ENCODE measurements at places on chromosomes 6 and 20. TPM values are rescaled to one million over a fixed set of nuclear protein-coding genes. Genes with fewer than 3 reads are reported as not detected.

Gene NKX2-2
- total RNA-seq = 0.05 TPM

Gene SLC26A8
- total RNA-seq = 0.09 TPM

Gene ZBTB46
- total RNA-seq = 5.8 TPM

Gene CCN2
- total RNA-seq = 2.5 TPM

Gene SEL1L2
- total RNA-seq = not detected

Gene FHL5
- total RNA-seq = 0.19 TPM

GRCh38 chr6:167153521-167153959 is 4.2 kb downstream of the GPR31 start:
- no peak for DNase-seq
- no peaks in the 10 kb centered on the region for H3K4me1 ChIP-seq
- no peak overlapping the region for H3K4me3 ChIP-seq
- H3K36me3 ChIP-seq = no peaks in the 10 kb centered on the region
- peak overlapping the region; percentile 1 for H3K27ac ChIP-seq

DNA sequence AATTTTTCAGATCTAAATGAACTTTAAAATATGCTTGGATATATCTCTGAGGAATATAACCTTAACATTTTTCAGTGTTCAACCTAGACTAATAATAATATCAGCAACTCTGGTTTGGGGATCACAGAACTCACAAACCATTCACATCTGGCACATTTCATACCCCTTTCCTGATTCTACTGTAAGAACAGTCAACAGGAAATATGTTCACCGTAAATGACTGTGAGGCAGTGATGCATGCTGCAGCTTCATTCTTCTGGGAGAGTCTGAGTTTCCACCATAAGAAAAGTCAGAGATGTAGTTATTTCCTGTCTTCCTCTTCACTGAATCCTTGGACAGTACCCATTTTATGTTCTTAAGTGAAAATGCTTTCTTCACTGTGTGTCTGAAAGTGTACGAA is 134.2 kb upstream of the IFNGR1 start:
- H3K4me1 ChIP-seq = peaks cover 3% of the 10 kb centered on the region

DNA sequence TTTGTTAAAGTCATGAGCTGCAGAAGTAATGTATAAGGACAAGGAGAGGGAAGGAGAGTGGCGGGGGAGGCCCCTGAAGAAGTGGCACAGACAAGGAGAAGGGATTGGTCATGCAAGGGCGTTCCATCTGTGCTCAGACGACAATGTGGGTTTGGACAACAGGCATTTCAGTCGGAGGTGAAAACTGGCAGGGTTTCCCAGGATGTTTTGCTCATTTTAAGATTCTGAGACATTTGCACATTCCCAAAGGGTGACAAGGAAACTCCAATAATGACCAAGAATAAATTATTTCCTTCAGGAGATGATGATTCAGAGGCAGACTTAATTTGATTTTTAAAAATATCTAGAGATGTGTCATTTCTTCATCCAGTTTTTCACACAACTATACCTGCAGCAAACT is 181.8 kb downstream of the HIVEP2 start:
- H3K4me1 ChIP-seq = no peaks in the 10 kb centered on the region
- H3K27ac ChIP-seq = no peak overlapping the region
- peaks cover 75% of the 10 kb centered on the region for H3K36me3 ChIP-seq
- no peaks in the 10 kb centered on the region for H3K27me3 ChIP-seq
- no peak for DNase-seq

DNA sequence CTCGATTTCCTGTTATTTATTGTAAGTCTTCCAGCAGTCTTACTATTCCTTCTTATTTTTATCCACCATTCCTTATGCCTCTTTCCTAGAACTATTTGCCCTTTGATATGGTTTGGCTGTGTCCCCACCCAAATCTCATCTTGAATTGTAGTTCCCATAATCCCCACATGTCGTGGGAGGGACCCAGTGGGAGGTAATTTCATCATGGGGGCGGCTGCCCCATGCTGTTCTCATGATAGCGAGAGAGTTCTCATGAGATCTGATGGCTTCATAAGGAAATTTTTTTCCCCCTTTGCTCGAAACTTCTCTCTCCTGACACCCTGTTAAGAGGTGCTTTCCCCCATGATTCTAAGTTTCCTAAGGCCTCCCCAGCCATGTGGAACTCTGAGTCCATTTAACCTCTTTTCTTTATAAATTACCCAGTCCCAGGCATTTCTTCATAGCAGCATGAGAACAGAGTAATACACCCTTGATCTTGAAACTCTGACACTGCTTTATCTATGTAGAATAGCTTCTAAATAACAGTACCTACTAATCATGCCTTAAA is 48.8 kb downstream of the PLN start:
- no peaks in the 10 kb centered on the region for H3K4me1 ChIP-seq
- DNase-seq = no peak
- no peak overlapping the region for H3K27ac ChIP-seq

DNA sequence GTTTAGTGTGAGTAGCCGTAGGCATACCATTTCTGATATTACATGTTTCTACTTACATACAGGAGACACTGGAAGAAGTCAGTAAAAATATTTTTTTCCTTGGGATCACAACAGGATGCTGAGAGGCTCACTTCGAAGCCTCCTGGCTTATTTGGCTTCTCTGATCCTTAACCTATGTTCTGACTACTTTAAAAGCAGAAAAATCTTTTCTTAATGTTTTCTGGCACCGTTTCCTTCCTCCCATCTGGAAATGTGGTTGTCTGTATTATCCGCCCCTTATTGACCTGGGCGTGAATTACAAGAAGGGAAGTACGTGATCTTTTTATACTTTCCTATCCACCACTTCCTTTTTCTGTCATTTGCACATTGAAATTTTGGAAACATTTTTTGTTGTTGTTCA is 379.6 kb downstream of the COL12A1 start:
- DNase-seq = no peak
- H3K36me3 ChIP-seq = no peaks in the 10 kb centered on the region
- no peak overlapping the region for H3K27ac ChIP-seq
- no peak overlapping the region for H3K4me3 ChIP-seq

DNA sequence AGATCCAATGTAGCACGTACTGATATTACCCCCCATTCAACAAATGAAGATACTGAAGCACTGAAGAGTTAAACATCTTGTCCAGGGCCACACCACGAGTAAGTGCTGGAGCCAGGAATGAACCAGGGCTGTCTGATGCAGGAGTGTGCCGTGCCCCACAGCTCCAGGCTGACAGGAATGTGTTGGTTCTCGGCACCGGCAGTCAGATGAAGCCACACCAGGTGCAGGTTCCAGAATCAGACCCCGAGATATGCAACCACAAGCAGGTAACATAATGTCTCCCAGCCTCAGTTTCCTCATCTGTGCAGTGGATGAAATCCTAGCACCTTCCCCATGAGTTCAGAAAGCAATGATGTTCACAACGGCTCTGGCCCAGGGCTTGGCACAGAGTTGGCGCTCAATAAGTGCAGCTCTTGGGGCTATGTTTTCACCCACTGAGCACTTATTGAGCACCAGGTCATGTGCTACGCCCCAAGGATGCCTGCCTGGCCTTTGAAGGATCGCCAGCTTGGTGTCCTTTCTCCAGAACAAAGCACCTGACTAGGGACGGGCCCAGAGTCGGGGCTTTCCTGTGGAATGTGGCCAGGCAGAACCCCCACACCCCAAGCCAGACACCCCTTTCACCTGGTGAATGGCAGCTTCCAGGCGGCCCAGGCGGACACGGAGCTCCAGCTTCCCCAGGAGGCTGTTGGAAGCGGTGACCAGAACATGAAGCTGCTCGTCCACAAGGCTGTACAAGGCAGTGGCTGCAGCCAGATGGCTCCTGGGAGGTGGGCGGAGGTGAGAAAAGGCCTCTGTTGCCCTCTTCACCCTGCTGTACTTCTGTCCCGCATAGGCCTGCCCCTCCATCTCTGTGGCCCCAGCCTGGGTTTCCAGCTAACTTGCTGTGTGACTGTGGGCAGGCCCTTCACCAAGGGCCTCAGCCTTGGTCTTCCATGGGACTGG is 41.3 kb downstream of the KIAA1755 start:
- no peaks in the 10 kb centered on the region for H3K36me3 ChIP-seq
- no peaks in the 10 kb centered on the region for H3K27me3 ChIP-seq
- no peaks in the 10 kb centered on the region for H3K4me1 ChIP-seq
- DNase-seq = no peak
- no peak overlapping the region for H3K4me3 ChIP-seq

DNA sequence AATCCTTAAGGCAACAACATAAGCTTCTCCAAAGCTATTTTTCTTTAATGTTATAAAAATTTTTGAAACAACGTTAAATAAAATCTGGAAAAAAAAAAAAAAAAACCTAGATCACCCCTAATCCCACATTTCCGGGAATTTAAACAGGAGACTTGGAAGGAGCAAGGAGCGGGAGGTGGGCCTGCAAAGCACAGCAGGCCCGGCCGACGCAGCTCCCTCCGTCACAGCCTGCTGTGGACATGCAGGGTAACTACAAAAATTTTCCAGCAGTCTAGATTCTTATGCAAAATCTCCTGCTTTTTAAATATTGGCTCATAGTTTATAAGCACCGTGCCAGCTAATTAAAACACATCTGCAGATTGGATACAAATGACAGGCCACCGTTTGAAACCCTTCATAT is 23.5 kb downstream of the FOXF2 start:
- H3K4me3 ChIP-seq = no peak overlapping the region
- H3K36me3 ChIP-seq = no peaks in the 10 kb centered on the region
- H3K27me3 ChIP-seq = peaks cover 38% of the 10 kb centered on the region

DNA sequence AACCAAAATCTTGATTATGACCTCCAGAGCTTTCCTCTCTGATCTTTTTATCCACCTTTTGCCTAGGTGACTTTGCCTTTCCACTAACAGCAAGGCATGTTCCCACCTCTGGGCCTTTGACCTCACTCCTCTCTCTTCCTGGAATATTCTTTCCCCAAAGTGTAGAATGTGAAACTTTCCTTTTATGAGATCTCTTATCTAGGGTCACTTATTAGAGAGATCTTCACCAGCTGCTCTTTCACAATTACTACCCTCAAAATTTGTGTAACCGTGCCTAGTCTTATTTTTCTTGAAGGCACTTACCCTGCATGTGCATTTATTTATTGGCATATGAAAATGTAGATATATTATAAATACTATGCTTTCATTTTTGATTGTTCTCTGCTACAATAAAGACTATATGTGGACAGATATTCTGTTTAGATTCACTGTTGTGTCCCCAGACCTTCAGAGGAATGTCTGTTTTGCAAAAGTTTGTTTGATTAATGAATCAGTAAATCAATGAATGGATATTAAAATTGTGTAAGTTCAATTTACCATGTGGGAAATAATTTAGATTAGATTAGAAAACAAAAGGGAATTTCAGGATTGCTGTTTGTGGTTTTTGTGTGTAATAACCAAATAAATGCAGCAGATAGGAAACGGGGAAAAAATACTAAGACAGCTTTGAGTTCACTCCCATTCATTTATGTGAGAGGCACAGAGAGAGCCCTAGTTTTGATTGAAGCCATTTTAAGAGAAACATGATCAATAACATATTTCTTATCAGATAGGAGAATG is 207.0 kb downstream of the ADGB start:
- no peaks in the 10 kb centered on the region for H3K27me3 ChIP-seq
- no peak overlapping the region for H3K4me3 ChIP-seq
- H3K27ac ChIP-seq = no peak overlapping the region
- no peaks in the 10 kb centered on the region for H3K4me1 ChIP-seq
- H3K36me3 ChIP-seq = no peaks in the 10 kb centered on the region

DNA sequence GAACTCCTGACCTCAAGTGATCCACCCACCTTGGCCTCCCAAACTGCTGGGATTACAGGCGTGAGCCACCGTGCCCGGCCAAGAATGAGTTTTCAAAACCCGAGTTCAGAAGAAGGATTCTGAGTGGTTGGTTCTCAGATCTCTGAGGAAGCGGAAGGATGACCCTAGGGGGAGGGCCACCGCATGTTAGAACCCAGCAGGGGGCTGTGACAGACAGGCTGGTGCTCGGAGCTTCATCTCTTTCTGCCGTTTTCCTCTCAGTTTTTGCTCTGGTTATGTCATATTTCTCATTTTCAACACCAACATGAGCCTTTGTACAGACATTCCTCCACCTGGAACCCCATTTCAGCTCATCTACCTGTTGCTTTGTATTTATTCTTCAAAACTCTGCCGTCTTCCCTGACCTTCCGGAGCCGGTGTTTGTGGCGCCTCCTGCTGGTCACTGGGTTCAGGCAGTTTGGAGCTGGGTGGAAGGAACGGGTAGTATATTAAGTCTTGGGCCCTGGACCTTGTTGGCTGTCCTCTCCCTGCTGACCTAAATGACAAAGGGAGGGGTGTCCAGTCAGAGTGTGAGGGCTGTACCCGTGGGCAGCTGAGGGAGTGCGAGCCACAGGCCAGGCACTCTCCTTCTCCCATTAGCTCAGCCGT is at the start of gene DEFB123:
Gene DEFB123 (plus strand): TSS at position 621 of the 648 bp plus-strand sequence. CDS start 67 bp downstream, outside the sequence.
- H3K27ac ChIP-seq = no peak within 1 kb of the TSS
- no peak within 1 kb of the TSS for H3K4me3 ChIP-seq
- no peaks in the 10 kb centered on the region for H3K4me1 ChIP-seq
- no peaks in the 10 kb centered on the region for H3K27me3 ChIP-seq
- no peak for DNase-seq

DNA sequence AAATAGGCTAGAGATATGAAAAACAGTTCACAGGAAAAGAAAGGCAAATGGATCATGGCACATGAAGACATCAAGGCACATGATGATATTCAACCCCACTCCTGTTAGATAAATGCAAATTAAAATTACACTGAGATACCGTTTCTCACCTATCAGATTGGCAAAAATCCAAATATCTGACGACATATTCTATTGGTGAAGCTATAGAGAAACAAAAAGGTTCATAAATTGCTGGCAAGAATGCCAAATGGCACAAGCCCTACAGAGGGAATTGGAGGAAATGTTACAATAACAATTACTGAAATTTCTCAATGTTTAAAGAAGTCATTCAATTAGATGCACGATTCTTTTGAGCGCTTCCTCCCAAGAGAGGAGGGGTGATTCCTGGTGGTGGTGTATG is 45.3 kb upstream of the DSN1 start:
- H3K4me1 ChIP-seq = no peaks in the 10 kb centered on the region
- H3K4me3 ChIP-seq = no peak overlapping the region
- H3K36me3 ChIP-seq = no peaks in the 10 kb centered on the region
- no peak for DNase-seq
- no peak overlapping the region for H3K27ac ChIP-seq
- no peaks in the 10 kb centered on the region for H3K27me3 ChIP-seq

DNA sequence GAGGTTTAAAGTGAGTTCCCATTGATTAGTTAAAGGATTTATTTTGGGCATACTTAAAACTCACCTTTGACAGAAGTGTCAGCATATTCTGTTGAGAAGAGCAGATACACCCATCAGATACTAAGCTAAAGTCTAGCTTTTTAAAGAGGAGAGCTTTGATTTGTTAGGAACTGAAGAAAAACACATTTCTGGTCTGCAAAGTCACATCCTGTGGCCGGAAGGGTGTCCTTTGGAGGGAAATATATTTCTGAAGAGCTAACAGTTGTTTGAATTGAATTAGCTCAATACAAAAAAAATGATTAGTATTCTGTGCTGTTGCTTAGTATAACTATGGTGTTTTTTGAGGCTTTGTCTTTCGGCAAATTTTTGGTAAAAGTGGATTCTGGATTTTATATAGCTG is 302.7 kb downstream of the RFPL4B start:
- H3K4me3 ChIP-seq = no peak overlapping the region
- no peaks in the 10 kb centered on the region for H3K4me1 ChIP-seq
- no peak overlapping the region for H3K27ac ChIP-seq
- no peaks in the 10 kb centered on the region for H3K36me3 ChIP-seq
- DNase-seq = no peak

GRCh38 chr6:114327074-114327473 is 15.7 kb downstream of the HS3ST5 start:
- no peaks in the 10 kb centered on the region for H3K4me1 ChIP-seq
- H3K36me3 ChIP-seq = no peaks in the 10 kb centered on the region
- DNase-seq = no peak
- H3K27me3 ChIP-seq = no peaks in the 10 kb centered on the region

- DNase-seq = peak; percentile 77
- peak overlapping the region; percentile 90 for H3K27ac ChIP-seq
- H3K36me3 ChIP-seq = no peaks in the 10 kb centered on the region
- H3K4me3 ChIP-seq = peak overlapping the region; percentile 37
- H3K27me3 ChIP-seq = no peaks in the 10 kb centered on the region
Observed at GRCh38 chr6:26017632-26017966, 55.0 kb downstream of the TRIM38 start.

Data from thymus (tissue), 14 donors.